Ascending aorta (tissue), 2 donors: ENCODE measurements at places on chromosomes 7 and 10.

- DNase-seq: no peak
Measured at GRCh38 chr7:92402920-92403759, 44.1 kb upstream of the GATAD1 start.

DNA sequence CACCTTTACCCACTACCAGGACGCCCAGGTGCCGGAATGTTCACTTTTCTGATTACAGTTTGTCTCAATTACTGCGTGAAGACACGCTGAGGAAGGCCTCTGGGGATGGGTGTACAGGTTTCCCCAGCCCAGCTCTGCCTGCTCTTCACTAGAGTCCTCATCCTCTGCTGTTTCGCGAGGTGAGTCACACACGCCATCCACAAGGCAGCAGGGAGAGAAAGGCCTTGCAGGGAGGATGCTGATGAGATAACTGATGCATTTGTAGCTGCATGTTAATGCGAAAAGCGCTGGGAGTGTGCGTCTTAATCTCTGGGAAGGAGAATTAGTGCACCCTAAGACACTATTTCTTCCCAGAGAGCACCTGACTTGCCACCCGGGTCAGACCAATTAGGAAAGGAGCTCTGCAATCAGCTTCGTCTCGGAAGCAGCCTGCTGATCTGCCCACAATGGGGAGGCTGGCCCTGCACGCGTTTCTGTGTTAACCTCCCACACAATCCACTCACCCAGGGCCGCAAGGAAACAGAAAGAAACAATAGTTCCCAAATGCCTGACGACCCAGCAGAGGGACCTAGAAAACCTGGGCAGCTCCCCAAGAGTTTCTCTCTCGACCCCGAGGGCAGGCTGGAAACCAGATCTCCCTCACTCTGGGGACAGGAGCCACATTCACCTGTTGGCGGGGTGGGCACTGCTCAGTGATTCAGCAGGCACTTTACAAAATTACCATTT is 578.7 kb downstream of the GLRX3 start:
- no peak for DNase-seq

DNA sequence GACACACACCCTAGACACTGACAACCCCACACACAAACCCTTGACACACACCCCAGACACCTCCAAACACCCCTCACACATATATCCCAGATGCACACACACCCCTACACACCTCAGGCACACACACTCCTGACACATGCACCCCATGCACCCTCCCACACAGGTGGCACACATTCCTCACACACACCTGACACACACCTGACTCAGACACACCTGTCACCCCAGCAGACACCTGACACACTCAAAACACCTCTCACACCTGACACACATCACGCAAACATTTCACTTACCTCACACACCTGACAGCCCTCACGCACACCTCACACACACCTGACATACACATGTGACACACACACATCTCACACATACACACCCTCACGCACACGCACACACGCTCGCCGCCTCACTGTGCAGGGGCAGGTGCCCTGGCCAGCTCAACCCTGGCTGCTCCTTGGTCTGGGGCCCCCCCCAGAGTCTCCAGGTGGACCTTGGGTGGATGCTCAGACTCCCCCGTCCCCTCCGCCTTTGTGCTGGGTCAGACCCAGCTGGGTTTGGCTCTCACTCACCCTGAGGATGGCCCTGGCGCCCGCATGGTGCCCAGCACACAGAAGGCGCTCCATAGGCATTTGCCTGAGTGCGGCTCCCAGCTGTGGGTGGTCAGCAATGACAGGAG is 3.1 kb upstream of the CALY start:
- DNase-seq: no peak

DNA sequence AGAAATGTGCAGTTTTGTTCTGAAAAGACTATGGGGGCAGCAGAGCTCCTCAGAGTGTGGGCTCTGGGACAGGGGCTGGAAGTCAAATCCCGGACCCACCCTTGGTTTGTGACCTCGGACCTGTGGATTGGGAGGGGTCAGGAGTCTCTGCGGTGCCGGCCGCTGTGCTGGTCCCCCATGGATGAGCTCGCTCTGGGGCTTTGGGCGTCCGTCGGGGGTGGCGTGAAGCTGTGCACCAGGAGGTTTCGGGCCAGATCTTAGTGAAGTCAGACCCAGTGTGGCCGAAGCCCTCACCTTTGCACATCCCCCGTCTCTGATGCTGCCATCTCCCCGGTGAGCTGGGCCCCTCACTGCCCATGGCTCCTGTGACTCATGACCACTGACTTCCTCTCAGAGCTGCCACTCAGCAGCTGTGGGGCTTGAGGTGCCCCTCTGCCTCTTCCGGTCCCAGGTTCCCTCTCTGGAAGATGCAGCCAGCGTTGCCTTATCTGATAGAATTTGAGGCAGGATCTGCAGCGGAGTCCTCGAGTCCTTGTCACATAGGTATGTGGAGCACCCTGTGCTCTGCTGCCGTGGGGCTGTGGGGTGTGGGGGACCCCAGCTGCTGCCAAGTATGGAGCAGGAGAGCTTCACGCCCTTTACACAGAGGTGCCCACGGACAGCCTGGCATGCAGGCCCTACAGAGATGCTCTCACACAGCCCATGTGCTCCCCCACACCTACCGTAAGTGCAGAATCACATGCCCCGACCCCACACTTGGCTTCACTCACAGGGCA is 11.4 kb upstream of the SCART1 start:
- DNase-seq: peak; percentile 55

- DNase-seq: no peak
Measured at GRCh38 chr7:19648791-19649190, 60.0 kb downstream of the POLR1F start.

- DNase-seq: no peak
Measured at GRCh38 chr10:127356360-127356759, 160.0 kb upstream of the INSYN2A start.

DNA sequence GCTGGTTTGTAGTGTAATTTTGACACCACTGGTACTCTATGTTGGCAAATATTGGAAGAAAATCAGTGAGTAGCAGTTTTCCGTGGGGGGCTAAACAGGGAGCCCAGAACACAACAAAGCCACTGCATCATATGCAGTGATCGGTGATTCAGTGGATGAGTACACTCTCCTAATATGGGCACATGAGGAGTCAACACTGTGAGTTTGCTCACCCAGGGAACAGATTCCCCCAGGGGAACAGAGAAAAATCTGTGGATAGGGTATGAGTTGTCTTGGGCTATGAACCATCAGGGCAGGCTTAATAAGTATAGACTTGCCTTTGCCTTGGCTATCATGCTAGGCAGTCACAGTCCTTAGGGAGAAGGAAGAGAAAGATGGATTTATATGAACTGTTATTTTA is 227.7 kb upstream of the SEMA3E start:
- no peak for DNase-seq

- no peak for DNase-seq
Measured at GRCh38 chr7:89695241-89695640, 459.0 kb upstream of the STEAP1 start.

DNA sequence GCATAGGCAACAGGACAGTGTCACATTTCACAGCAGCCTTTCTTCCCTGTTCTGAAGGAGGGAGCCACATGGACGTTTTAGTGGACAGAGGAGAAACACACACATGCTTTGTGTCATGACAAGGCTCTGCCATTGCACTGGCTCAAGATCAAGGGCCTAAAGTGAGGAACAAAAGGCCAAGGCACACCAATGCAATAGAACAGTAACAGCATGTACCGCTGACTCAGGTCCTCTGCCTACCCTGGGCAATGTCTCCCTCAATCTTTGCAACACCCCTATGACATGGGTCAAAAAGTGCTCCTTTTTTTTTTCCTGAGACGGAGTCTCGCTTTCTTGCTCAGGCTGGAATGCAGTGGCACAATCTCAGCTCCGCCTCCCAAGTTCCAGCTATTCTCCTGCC is 57.8 kb upstream of the SDK1 start:
- no peak for DNase-seq

- DNase-seq: no peak
Measured at GRCh38 chr7:157370742-157371141, 33.9 kb downstream of the DNAJB6 start.

- DNase-seq: no peak
Measured at GRCh38 chr10:46326971-46327370, 40.2 kb downstream of the ANTXRL start.

DNA sequence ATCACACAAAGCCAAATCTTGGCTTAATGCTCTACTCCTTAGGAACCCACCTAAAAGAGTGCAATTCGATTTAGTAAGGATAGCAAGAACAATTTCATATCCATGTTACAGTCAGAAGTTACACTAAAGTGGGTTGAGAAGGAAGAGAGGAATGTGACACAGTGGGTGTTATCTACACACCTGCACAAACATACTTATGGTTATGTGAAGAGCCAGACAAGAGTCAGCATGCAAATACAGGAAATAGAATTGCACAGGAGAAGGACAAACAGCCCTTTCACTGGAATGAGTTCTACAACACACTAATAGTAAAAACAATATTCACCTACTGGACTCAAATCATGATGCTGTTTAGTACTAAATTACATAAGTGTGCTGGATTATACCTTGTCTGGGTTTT is 262.8 kb downstream of the DGKB start:
- DNase-seq: no peak

DNA sequence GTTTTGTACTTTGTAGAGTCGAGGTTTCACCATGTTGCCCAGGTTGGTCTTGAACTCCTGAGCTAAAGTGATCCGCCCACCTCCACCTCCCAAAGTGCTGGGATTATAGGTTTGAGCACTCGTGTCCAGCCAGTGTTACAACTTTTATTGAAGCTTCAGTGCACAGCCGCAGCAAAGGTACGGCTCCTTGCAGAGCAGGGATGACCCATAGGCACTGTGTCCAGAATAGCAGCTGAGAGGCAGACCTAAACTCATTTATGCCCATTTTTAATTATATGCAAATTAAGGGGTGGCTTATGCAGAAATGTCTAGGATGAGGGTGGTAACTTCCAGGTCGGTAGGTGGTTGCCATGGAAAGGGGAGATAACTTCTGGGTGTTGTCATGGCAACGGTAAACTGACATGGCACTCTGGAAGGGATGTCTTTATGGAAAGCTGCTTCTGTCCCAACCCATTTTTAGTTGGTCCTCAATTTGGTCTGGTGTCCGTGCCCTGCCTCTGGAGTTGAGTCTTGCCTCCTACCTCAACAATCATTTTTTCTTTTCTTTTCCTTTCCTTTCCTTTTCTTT is 22.7 kb downstream of the NYAP1 start:
- DNase-seq: no peak

- no peak for DNase-seq
Measured at GRCh38 chr7:8133188-8133848, 128.6 kb downstream of the ICA1 start.

DNA sequence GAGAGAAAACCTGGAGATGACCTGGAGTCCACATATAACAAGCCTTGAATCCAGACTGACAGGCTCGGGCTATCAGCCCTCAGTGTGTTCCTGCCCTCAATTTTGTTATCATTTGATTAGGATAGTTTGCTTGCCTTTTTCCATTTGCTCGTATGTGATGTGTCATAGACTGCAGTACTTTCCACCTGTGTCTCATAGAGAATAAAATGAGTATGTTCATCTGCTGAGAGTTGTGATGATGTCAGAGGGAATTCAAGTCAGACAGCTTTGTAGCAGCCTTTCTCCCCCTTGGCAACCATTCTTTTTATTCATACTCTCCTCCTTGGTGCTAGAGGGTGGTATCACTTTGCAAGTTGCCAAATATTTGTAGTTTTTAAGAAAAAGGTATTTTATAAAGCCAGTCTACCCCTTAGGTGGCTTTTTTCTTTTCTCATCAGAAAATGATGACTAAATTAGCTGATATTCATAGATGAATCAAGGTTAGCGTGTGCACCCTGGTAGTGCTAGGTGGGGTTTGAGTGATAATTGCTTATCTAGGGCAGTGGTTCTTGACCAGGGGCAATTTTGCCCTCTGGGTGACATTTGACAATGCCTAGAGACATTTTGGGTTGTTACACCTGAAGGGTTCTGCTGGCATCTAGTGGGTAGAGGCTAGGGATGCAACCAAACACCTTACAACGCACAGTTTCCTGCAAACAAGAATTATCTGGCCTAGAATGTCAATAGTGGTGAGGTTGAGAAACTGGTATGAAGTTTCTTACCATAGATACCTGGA is 5.4 kb downstream of the SGPL1 start:
- DNase-seq: no peak

- DNase-seq: no peak
Measured at GRCh38 chr10:35559416-35559815, 45.7 kb upstream of the GJD4 start.

DNA sequence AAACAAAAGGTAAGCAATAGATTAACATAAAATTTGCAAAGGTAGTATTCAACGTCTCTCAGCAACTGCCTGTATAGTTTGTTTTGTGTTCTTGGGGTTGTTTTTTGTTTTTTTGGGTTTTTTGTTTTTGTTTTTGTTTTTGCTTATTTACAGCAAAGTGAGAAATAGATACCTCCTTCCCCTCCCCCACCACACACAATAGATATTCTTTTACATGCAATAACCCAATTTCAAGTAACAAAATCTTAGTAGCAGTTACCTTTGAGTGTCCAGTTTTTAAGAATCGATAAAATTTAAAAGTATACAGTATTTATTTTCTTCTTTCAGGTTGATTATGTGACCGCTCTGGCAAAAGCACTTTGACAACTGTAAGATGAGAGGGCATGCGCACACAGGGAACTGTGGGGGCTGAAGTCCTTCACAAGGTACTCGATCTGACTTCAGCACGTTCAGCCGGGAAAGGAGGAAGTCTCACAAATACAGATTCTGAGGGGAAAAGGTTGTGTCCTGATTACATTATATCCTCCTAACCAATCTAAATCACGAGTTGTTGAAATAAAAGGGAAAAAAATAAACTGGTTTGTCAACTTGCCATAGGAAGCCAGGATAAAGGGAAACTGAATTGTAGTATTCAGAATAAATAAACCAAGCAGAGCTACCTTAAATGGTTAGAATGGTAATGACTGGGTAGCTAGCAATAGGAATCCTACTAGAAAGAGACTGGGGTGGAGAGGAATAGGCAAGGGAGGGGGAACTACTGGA is 47.8 kb downstream of the CPEB3 start:
- DNase-seq: no peak

- DNase-seq: no peak
Measured at GRCh38 chr7:45026013-45026412, 26.0 kb downstream of the CCM2 start.

DNA sequence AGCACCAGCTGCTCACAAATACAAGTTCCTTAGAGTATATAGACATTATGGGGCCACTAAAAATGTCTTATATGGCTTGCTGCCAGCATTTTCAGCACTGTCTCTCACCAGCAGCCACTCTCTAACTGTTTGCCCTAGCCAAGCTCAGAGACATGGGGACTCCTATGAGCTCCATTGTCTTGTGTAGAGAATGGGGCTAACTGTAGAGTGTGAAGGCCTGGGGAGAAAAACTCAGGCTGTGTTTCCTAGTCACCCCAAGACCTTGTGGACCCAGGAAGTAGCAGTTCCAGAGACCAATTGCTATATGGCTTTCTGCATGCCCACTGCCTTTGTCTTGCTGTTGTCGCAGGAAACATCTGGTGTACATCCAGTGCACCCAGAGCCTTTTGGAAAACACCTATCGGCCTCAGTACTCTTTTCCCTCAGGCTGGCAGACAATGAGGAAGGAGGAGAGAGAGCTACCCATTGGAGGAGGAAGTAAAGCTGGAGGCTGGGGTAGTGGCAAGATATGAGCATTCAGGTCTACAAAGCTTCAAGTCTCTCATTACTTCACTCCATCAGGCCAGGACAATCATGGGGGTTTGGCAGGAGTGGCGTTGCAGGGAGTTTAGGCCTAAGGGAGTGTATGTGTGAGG is 28.4 kb downstream of the ENTPD1 start:
- no peak for DNase-seq

- no peak for DNase-seq
Measured at GRCh38 chr10:122664501-122664900, 35.1 kb downstream of the C10orf120 start.

GRCh38 chr10:13643016-13643415 is 56.3 kb downstream of the PRPF18 start:
- no peak for DNase-seq
